ENCODE measurements at places on chromosomes 1 and 21.

GRCh38 chr1:52741259-52741658 lies 15.0 kb downstream of the ZYG11B start:
- no peak for DNase-seq

DNA sequence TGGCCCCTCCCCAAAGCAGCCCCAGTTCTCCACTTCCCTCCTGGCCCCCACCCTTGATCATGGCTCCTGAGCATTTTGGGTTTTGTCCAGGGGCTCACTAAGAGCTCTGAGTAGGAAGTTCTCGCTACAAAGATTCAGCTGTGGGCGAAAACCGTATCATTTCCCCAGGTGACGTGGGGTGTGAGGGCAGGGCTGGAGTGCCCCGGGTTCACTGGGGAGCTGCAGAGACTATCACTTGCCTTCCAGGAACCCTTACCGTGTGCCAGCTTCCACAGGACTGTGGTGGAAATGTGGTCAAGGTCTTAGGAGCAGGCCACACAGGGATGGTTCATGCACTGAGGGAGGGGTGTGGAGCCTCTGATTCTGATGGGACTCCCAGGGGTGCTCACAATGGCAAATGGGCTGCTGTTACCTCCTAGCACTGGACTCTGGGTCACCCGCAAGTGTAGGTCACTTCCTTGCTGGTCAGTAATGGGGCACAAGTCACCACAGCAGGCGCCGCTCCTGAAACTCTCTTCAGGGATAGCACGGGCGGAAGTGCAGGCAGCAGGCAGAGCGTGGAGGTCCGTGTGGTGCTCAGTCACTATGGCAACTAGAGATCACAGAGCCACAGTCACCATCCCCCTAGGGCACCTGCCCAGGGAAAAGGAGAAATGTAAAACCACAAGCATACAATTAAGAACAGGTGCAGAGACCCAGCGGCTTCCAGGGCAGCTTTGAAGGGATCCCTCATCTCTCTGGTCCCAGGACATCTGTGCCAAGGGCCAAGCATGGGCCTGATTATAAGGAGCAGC lies 35.4 kb downstream of the RSPH1 start:
- no peak for DNase-seq

GRCh38 chr1:222777977-222778376 lies 36.9 kb upstream of the DISP1 start:
- no peak for DNase-seq

DNA sequence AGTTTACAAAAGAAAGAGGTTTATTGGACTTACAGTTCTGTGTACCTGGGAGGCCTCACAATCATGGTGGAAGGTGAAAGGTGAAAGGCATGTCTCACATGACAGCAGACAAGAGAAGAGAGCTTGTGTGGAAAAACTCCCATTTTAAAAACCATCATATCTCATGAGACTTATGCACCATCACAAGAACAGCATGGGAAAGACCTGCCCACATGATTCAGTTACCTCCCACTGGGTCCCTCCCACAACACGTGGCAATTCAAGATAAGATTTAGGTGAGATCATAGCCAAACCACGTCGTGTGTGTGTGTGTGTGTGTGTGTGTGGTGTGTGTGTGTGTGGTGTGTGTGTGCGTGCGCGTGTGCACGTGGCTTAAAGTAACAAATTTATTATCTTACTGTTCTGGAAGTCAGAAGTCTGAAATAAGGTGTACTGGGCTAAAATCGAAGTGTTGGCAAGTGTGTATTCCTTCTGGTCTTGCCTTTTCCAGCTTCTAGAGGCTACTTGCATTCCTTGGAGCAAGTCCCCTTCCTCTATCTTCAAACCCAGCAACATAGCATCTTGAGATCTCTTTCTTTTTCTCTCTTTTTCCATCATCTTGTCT lies 48.1 kb upstream of the MPC2 start:
- DNase-seq = no peak

DNA sequence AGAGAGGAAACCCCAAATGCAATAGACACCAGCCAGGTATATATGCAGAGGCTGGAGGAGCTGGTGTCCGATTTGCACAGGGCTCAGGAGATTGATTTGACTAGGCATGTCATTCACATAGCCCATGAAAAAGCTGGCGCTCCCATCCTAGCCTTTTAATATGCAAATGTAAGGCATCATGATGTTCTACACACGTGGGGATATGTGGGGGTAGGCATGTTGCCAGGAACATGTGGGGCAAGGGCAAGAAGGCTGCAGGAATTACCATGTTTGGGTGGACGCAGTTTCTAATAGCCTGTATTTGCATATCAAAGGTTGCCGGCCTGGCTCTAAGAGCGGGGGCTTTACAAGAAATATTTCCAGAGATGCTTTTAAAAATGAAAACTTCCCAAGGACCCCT lies 11.7 kb upstream of the SH3GLB1 start:
- no peak for DNase-seq

- DNase-seq = no peak
Observed at GRCh38 chr1:22111620-22112019, 31.3 kb downstream of the WNT4 start.

- DNase-seq = no peak
Observed at GRCh38 chr21:29181799-29182470, 51.5 kb downstream of the MAP3K7CL start.

DNA sequence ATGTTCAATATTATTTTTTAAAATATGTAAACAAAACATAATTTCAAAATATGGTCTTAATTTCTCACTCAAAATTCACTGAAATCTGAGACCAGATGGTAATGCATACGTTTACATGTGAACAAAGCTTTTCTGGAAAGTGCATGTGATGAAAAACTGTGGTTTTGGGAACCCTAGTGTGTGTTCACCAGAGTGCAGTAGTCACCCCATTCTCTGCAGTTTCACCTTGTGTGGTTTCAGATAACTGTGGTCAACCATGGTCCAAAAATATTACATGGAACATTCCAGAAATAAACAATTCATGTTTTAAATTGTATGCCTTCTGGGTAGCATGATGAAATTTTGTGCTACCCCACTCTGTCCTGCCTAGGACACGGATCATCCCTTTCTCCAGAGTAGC lies 2021.9 kb downstream of the MRPL39 start:
- DNase-seq = no peak

- no peak for DNase-seq
Observed at GRCh38 chr1:75097654-75098053, 36.5 kb upstream of the LHX8 start.

DNA sequence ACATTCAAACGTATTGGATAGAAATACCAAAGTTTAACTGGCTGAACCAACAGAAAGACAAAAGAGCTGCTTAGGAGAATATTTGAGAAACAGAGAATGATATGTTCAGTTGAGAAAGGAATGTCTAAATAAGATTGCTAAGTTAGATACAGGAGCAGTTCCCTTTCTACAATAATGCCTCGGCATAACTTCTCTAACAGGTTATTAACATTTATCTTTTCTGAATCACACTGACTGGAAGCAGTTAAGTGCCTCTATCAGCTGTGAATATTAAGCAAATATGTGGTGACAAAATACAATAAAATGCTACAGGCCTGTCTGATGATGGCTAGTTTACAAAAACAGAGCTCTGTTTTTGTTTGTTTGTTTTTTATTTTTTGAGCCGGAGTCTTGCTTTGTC lies 121.9 kb downstream of the KCNK1 start:
- no peak for DNase-seq

DNA sequence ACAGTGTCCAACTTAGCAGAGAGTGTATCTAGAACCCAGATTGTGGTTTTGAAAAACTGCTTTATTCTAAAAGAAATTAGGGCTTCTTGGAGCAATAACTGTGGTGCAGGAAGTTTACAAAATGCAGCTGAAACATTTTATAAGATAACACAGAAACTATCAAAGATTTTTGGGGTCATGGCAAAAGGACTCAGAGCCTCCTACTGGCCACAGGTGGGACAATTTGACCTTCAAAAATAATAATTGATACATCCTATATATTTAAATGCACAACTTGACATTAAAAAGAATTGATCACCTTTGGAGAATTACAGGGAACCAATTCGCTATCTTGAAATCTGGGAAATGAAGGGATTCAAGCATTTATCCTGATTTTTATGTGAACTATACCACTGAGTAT lies 235.2 kb downstream of the RPS6KC1 start:
- no peak for DNase-seq

DNA sequence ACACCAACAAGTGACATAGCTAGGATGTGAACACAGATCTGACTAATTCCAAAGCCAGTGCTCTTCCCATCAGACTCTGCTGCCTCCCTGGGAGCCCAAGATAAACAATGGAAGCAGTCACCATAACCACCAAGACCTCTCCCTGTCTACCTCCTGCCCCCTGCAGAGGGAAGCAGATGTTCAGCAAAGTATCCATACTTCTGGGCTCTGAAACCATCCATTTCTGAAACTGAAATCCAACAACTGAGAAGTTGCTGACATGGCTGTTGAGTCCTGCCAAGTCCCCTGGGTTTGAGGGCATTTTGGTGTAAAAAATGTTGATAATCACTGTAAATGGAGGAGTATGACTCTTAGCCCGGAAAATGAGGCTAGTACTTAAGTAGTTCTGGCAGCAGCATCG lies 102.1 kb downstream of the TYW3 start:
- no peak for DNase-seq

DNA sequence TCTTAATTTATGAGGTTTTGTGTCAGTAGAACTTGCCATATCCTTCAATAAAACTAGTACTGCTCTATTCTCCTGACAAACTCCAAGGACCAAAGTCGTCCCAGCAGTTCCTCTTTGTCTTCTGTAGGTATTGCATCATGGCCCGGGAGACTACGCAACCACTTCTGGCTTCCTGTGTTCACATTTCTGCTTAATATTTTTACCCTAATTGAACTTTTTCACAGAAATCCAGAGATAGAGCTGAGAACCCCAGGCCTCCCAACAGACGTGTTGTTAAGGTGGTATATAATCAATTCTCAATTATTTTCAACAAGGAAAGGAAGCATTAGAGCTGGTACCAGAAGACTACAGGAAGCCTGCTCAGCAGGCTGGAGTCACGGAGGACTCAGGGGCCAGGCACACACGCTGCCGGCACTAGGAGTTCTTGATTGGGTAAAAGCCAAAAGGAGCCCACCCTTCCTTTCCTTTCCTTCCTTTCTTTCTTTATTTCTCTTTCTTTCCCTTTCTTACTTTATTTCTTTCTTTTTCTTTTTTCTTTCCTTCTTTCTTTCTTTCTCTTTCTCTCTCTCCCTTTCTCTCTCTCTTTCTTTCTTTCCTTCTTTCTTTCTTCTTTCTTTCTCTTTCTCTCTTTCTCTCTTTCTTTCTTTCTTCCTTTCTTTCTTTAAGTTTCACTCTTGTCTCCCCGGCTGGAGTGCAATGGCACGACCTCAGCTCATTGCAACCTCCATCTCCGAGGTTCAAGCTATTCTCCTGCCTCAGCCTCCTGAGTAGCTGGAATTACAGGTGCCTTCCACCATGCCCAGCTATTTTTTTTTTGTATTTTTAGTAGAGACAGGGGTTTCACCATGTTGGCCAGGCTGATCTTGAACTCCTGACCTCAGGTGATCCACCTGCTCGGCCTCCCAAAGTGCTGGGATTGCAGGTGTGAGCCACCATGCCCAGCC lies 173.7 kb downstream of the ZBTB18 start:
- no peak for DNase-seq

GRCh38 chr1:181789395-181789794 lies 272.1 kb downstream of the ZNF648 start:
- no peak for DNase-seq

GRCh38 chr21:37757606-37758376 lies 158.5 kb downstream of the KCNJ6 start:
- DNase-seq = no peak

DNA sequence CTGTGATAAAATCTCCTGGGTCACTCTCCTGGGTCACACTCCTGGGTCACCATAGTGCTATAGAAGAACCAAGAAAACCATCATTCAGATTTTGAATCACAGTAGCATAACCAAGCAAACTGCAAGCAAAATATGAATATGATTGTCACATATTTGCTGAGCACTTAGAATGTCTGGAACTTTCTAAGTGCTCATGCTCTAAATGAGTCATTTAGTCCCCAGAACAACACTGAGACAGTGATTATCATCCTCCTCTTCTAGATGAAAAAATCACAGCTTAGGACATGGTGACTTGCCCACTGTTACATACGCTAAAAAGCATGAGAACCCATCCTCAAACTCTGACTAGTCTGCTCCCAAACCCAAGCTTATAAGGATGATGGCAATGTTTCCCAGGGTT lies 39.5 kb upstream of the DDAH1 start:
- DNase-seq = no peak

DNA sequence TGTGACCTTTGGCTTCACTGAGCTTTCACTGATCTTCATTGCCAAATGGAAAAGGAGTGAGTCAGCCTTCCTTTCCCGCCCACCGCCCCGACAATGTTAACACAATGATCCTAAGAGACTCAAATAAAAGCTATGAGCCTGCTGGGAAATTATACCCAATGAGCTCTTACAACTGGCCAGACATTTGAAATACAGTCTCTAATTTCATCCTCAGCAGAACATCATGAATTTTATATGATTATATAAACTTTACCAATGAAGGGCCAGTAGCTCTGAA lies 252.5 kb downstream of the SIPA1L2 start:
- no peak for DNase-seq

GRCh38 chr1:236176337-236177336 lies 34.3 kb downstream of the GPR137B start:
- DNase-seq = no peak

DNA sequence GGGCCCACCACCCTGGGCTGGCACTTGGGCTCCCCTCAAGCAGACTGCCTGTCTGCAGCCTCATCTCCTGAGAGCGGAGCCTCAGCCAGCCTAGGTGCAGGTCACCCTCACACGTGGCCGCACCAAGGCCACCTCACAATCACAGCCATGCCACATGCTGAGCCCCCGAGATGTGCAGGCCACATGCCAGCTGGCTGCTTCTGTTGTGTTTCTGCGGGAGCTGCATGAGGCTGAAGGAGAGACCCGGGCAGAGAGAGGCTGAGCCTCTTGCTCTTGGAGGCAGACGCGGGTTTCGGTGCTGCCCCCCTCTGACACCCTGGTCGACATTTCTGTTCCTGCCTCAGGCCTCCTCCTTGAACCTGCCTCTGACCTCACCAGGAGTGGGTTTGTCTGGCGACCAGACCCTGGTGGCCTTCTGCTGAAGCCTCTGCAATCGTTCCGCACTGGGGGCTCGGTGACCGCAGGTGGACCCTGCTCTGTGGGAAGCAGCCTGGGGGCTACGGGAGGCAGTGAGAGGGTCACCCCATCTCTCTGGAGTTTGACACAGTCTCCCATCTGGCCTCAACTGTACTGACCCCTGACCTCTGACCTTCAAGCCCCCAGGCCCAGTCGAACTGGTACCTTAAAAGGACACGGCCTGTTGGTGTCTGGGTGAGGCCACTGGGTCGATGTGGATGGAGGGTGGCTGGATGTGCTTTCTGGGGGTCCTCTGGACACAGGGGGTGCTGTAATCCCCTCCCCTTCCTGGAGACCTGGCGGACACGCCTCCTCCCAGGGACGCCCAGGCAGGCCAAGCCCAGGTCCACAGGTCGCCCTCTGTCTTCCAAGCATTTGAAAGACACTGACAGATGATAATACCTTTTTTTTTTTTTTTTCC lies 13.0 kb upstream of the C1orf174 start:
- no peak for DNase-seq

- DNase-seq = no peak
Observed at GRCh38 chr1:107748531-107748930, 216.4 kb downstream of the VAV3 start.

All from stimulated activated CD4-positive, alpha-beta T cell treated with anti-CD3 and anti-CD28 coated beads, Interleukin-15, amount 100 ng/mL, for 48 hours (primary cell).